Activated T-helper 2 cell treated with anti-CD3 and anti-CD28 coated beads, Interferon-gamma antibody, Interleukin-2, Interleukin-4, amounts not matched to agents 10 μg/mL and 5 μg/mL and 100 μg/mL, durations not matched to agents 14 hours and 24 hours and 36 hours (primary cell): ENCODE measurements at places on chromosomes 6 and 20.

DNA sequence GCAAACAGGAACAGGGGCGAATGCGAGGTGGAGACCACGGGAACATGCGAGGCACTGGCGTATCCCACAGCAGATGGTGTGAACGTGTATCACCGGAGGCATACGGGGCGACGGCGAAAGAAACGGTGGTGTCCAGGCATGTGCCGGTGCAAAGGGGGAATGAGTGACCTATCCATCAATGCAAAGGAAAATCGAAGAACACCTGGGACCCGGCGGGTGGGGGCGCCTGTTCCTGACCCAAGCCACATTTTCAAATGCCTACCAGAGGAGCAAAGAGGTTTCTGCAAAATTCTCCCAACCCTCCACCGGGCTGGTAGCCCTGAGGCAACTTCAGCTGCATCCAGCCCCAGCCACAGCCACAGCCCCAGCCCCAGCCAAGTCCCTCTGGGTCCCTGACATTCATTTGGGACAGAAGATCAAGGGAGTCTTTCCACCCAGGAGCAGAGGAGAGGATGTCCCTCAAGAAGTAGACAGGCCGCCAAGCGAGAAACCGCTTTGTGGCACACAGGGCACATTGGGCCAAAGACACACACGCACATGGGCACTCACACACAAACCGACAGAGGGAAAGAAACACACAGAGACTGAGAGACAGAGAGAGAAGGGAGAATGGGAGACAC is 164.0 kb upstream of the ZNF337 start:
- no peak for DNase-seq

- no peak for DNase-seq
Observed at GRCh38 chr6:370555-370954, 21.0 kb upstream of the IRF4 start.

DNA sequence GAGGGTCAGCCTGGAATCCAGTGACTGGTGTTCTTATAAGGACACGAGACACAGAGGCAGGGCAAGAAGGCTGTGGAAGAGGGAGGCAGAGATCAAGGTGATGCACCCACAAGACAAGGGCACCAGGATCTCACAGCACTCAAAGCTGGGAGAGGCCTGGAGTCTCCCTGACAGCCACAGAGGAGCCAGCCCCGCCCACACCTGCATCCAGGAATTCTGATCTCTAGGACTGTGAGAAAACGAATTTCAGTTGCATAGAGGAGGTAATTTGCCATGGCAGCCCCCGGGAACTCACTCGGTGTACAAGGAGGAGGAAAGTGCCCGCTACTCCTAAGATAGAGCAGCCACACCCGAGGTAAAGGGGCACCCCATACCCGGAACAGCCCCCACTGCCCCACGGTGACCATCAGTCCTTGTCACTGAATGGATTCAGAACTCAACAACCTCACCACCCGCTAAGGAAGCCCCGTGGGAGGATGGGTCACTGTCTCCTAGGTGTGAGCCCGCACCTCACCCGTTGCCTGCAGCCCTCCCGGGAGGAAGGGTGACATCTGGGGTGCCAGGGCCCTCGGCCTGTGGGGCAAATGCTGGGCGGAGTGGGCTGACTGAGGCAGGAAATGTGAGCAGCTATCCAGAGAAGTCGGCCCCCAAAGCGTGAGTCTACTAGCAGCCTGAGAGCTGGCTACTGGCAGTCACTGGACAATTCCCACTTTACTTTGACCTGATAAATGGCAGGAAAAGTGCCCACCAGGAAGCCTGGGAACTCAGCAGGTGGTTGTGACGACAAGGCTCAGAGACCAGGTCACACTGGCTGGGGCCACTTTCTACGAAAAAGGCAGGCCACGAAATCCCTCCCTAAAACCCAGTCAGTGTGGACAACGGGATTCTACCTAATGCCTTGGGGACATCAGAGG is 22.4 kb downstream of the DLL1 start:
- no peak for DNase-seq

- no peak for DNase-seq
Observed at GRCh38 chr6:26552205-26552604, 14.0 kb downstream of the HMGN4 start.

DNA sequence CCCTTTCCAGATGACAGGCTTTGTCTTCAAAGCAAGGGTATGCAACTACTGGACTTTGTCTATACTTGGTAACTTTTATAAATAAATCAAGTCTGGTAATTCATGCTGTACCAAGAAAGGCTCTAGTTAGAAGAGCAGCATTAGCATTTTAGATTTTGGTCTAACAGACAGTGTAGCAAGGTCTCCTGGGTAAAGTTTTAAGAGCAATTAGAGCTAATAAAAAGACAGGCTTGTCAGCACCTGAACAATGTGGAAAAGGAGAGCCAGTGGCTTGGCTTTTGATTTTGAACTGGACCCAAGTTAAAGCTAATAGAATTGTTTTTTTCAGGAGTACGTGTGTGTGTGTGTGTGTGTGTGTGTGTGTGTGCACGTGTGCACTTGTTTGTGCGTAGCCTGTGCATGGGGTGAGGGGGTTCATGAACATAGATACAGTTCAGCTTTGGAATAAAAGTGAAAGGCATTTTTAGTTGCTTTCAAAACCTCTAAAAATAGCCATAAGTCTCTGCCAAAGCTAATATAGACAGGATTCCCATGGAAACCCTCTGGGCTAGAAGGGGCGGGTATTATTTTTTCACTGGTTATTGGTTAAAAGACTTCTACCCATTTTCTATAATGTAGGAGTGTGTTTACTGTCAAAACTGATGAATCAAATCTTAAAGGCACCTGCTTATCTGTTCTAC is 138.4 kb downstream of the KCNQ5 start:
- no peak for DNase-seq

DNA sequence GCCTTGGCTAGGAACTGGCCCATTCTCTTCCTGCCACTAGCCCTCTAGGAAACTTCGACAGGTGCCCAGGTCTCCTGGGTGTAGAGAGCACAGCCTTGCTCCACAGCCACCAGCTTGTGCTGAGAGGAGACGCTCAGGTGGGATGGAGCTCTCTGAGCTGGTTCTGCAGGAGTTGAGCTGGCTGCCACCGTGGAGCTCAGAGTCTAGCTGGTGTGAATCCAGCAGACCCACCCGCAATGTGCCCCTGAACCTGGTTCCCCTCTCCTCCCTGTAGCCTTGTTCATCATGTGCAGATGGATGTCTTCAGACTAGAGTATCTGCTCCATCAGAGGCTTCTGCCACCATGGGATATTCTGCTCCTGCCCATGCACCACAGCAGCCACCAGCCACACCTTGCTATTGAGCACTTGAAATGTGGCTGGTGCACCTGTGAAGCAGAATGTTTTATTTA is 222.5 kb downstream of the SYNDIG1 start:
- no peak for DNase-seq

GRCh38 chr6:49888742-49889431 is 22.6 kb upstream of the CRISP1 start:
- DNase-seq: no peak

- no peak for DNase-seq
Observed at GRCh38 chr6:97557355-97557754, 274.3 kb upstream of the MMS22L start.

DNA sequence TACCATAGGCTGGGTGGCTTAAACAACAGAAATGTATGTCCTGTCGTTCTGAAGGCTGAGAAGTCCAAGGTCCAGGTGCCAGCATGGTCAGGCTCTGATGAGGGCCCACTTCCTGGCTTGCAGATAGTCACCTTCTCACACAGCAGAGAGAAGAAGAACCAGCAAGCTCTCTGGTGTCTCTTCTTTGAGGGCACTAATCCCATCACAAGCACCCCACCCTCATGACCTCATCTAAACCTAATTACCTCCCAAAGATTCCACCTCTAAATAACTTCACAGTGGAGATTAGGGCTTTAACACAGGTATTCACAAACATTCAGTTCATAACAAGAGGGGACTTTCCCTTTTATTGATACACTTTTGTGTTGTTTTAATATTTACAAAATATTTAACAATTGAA is 61.1 kb downstream of the RIN2 start:
- DNase-seq: no peak

GRCh38 chr6:26445934-26446667 is 5.8 kb downstream of the BTN3A3 start:
- DNase-seq: no peak

DNA sequence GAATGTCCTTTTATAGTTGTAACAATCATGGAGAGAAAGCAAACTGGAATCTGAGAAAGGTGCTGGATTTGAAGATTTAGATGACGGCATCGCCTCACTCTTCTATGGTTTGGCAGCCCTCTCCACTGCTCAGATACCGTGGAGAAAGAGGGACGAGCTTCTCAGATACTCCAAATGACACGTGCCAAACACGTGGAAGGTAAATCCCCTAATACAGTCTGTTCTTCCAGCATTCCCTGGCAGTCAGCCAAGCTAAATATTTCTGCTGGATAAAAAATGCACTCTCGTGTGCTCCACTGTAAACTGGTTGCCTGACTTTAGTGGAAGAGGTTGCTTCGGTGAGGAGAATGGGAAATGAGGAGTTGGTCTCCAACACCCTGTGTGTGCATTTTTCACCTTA is 16.7 kb upstream of the PRDM1 start:
- DNase-seq: no peak

DNA sequence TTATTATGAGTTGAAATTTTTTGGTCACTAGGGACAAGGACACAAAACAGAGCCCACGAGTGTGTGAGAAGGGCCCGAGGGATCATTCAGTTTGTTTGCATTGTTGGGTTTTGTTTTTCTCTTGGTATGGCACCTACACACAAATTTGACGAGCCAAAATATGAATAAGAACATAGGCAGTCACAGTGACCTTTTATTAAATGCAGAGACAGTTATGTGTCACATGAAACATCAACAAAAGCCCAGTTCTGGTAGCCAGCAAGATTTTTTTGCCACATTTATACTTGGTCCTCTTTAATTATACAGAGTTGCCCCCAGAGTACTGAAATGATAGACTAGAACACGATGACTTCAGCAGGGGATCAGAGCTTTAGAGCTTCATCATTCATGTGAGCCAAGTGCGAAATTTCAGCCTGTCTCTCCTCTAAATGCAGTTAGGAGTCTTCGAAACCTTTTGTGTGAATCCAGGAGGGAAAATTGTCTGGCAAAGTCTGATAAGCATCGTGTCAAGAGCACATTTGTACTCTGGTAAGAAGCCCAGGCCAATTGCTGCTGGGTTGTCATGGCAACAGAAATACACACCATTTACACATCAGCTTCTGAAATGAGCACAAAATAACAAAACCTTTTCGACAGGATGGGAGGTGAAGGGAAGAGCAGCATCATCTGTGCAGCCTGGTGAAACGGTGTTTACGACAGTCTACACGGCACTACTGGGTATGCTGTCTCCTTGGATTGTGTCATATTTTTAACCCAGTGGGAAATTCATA is 79.2 kb upstream of the RIPOR2 start:
- DNase-seq: no peak

DNA sequence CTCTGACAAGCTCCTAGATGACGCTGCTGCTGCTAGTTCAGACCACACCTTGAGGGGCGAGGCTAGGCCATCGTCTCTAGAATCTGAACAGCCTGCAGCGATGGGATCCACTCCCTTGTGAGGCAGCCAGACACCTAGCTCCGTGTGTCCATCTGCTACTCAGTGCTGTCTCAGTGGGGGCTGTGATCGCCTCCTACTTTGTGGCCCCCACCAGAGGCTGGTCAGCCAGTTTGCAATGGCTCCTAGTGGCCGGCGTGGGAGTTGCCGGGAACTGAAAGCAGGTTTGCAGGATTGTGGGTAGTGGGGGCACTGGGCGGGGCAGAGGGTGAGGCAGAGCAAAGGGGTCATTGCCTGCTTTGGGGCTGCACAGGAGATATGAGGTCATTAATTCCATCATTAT is 2.8 kb downstream of the CCN5 start:
- DNase-seq: no peak

DNA sequence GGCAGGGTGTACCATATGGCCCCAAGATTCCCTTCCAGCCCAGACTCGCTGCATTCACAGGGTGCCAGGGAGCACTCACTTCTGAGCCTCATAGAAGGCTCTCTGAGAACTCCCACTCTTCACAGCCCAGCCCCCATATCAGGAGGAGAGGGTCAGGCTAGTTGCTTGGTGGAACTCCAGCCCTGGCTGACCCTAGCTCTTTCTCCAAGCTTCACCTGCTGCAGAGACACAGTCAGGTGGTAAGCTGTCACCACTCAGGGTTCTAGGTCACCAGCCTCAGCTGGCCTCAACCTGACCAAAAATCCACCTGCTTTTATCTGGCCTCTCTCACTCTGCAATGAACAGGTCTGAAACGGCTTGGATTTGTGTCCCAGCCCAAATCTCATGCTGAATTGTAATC is 162.7 kb upstream of the MLN start:
- DNase-seq: no peak

- no peak for DNase-seq
Observed at GRCh38 chr6:32700391-32701040, 34.1 kb upstream of the HLA-DQB1 start.

- no peak for DNase-seq
Observed at GRCh38 chr20:49256261-49256660, 21.6 kb downstream of the ZNFX1 start.

DNA sequence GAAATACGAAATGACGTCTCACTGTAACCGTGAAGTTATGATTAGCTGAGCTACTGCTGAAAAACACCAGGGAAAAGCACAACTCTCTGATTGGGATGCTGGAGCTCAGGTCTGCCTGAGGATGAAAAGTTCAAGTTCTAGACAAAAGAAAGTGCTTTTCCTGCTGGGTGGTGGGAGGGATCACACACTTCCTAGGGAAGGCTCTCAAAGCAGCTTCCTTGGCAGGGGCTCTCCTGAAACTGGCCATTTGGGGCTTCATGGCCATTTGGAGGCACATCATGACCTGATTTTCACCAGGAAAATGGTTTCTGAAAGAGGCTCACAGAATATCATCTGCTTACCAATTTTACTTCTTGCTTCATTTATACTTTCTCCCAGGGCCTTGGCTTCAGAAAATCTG is 97.1 kb upstream of the KCNK16 start:
- DNase-seq: no peak

GRCh38 chr6:9710574-9710973 is 704.3 kb downstream of the TFAP2A start:
- DNase-seq: no peak

- DNase-seq: no peak
Observed at GRCh38 chr6:142187209-142187608, 40.1 kb downstream of the VTA1 start.
